ENCODE measurements at places on chromosomes 2 and 18. TPM values are rescaled to one million over a fixed set of nuclear protein-coding genes. Genes with fewer than 3 reads are reported as not detected.

PIEZO2 gene
- total RNA-seq, result 4.8 TPM

SIX2 gene
- total RNA-seq, result 0.33 TPM

DNA sequence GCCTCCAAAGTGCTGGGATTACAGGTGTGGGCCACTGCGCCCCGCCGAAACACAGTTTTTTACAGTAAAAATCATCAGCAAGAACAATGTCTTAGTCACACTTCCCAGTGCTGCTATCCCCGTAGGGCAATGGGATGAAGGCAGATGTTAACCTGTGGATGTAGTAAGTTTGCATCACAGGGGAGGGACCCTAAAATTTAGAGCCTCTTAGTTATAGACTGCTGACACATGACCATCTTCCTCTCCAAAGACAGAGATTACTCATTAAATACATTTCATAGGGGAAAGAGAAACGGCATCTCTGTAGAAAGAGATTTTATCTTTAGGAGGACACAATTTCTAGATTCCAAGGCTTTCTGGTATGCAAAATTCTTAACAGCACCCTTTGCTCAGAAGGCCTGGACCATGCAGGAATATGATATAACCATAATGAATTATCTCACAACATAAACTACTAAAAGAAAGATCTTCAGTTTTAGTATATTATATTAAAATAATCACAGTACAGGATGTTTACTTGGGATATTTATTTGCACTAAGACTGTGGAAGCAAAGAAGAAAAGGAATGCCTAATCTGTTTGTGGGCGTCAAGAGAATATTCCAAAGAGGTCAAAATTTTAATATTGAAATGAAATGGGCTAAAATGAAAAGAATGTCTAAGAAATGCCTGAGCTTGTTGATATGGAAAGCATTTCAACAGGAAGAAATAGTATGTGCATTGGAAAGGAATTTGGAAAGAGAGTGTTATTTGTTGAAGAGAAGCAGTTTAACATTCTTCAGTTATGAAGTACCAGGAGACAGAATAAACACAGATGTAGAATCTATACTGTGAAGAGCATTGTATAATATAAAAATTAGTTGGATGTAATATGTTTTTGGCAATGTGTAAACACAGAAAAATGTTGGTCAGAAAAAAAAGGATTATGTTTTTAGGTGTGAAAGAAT lies 1228.3 kb upstream of the CHAC2 start:
- no peak for DNase-seq

DNA sequence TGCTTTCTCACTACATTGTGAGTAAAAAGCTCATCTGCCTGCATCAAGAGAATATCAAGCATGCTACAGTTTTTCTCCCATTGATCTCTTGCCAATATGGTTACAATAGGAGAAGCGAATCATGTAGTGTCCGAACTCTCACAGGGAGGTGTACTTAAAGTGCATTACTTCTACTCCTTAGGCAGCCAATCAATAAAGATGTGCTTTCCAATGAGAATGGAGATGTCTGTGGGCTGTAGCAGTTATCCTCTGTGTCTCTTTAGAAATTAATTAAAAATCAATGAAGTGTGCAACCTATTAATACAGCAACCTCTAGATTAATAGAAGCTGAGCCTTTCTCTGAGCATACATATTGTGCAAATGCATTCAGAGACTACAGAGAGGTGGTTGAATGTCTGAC lies 883.7 kb downstream of the CPS1 start:
- no peak for DNase-seq

Data from posterior vena cava (tissue), 2 donors.